ENCODE measurements at places on chromosomes 4 and X.
A peak's percentile ranks its signal among the peaks of the same experiment; 100 is the strongest.

DNA sequence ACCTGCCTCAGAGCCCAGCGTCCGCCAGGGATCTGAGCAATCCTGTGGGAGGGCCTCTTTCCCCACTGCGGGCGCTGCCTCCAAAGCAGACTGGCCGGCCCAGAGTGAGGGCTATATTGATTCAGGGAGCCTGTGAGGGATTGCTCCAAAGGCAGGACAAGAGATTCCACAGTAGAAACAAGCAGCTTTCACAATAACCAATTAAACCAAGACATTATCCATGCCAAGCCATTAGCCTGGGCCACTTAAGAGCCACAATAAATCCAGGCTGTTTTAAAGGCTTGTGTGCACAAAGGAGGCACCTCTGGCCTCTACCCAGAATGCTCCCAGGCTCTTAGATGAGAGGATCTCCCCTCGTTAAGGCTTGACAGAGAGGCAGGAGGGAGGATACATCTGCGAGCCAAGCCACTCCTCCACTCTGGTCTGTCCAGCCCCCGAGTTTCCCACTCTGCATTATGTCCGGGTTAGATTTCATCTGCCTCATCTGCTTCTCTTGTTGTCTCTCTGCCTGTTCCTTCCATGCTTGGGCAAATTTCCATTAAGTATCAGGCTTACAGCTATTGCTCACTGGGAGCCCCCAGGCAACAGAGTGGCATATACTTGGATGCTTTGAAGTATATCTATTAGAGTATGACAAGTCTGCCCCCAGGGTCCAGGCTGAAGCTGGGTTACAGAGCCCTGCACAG, 357.9 kb downstream of the UNC5C start:
- no peak for DNase-seq

DNA sequence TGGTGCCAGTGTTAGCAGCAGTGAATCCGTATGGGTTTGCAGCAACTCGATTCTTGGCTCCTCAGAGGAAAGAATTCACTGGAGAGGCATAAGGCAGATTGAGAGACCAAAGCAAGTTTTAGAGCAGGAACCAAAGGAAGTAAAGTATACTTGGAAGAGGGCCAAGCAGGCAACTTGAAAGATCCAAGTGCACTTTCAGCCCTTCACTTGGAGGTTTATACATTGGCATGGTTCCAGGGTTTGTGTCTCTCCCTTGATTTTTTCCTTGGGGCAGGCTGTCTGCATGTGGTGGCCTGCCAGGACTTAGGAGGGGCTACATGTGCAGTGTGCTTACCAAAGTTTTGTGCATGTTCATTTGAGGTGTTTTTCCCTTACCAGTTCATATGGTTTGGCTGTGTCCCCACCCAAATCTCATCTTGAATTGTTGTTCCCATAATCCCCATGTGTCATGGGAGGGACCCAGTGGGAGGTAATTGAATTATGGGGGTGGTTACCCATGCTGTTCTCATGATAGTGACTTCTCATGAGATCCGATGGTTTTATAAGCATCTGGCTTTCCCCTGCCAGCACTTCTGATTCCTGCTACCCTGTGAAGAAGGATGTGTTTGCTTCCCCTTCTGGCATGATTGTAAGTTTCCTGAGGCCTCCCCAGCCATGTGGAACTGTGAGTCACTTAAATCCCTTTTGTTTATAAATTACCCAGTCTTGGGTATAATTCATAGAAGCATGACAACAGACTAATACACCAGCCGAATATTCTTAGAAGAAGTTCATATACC, 86.2 kb upstream of the TSPAN5 start:
- no peak for DNase-seq

GRCh38 chrX:20498851-20499635, 232.3 kb upstream of the RPS6KA3 start:
- DNase-seq = no peak

GRCh38 chrX:74434336-74434735, 13.0 kb downstream of the SLC16A2 start:
- DNase-seq = no peak

DNA sequence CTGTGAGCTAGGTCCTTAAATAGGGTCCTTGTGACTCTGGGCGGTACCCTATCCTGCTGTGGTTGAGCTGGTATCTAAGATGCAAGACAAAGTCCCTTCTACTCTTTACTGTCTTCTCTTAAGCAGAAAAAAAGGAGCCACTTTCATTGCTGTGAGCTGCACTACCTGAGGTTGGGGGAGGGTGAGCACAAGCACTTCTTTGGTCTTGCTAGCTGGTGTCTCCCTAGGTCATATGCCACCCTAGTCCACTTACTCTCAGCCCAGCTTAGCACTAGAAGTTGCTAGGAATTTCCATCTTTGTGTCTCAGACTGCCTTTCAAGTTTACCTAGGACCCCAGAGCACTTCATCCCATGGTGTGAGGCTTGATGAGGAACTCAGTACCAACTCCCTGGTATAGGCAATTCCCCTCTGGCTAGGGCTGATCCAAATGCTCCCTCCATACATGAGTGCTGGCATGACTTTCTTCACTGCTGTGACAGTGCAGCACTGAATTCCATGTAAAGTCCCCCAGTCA, 343.6 kb upstream of the CT83 start:
- DNase-seq = no peak

- DNase-seq = peak; percentile 83
Measured at GRCh38 chrX:74421036-74421739, at the start of gene SLC16A2. TSS of gene SLC16A2 (plus strand) at chrX:74421493. CDS start at chrX:74421638, 145 bp downstream.

DNA sequence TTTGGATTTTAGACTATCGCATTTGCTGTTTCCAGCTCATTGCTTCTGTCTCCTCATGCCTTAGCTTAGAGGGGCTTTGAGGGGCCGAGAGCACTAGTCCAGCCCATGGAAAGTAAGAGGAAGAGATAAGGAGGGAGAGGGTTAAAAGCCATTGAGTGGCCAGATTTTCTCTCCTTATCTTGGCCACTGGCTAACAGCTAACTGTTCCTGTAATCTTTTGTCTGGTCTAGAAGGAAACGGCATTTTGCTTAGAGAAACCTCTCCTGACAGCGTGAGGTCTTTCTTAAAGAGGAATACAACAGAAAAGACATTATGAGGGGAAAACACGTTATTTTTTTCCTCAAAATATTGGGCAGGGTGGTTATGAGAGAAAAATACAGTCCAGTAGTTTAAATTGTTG, 7.9 kb downstream of the GPR101 start:
- no peak for DNase-seq

- no peak for DNase-seq
Measured at GRCh38 chr4:101254776-101255175, 92.5 kb downstream of the PPP3CA start.

DNA sequence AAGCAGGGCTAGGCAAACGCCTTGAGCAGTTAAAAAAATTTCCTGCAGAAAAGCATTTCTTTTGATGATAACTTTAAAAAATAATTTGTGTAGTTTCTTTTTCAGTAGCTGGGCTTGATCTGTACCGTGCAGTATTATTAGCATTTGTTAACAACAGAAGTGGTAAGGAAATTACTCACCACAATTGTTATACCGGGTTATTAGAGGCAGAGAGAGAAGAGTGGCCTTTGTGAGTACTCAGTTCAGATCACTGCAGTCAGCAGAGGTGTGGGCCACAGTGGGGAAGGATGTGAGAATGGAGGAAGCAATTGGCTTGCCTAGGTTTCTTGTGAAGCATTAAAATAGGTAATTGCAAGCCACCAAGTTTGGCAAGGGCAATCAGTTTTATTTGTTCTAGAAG, 14.3 kb upstream of the IL21 start:
- no peak for DNase-seq
